ENCODE measurements at places on chromosomes 7 and 10.

- no peak for DNase-seq
Observed at GRCh38 chr7:137873979-137874777, 27.4 kb upstream of the DGKI start.

GRCh38 chr10:8956400-8956799 is 901.9 kb downstream of the GATA3 start:
- DNase-seq: no peak

GRCh38 chr7:159239028-159239427 is 94.4 kb upstream of the VIPR2 start:
- DNase-seq: no peak

GRCh38 chr10:43187213-43187612 is 49.0 kb downstream of the CSGALNACT2 start:
- DNase-seq: no peak

Measured in left colon (tissue), 2 donors.